ENCODE measurements at places on chromosomes 12 and 14.

- DNase-seq = no peak
Observed at GRCh38 chr14:36069535-36069900, 107.0 kb downstream of the PTCSC3 start.

DNA sequence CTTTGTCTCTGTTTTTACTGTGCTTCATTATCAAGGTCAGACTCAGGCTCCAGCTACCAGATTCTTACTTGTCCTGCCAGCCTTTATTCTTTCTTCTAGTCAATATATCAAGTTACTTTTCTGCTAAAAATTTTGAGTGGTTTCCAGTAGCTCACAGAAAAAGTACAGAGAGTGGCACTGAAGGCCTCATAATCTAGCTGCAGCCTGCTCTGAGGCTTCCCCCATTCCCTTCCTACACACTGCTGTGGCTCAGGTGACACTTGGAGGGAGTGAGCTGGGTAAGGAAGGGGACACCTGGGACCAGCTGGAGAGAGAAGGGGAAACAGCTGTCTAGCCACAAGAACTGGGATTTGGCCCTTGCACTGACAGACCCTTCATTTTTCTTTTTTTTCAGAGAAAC, 25.4 kb downstream of the TTC6 start:
- no peak for DNase-seq

DNA sequence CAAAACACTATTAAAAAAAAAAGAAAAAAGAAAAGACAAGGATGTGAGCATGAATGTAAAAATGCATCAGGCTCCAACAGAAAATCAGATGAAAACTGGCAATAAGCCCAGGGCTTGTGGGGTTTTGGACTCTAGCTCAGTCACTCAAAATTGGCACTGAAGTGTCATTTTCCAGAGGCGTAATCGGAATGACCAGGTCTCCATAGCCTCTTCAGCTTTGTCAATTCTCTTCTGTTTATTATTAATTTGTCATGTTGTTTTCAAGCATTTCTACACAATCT, 137.2 kb upstream of the TRHDE start:
- DNase-seq = no peak

- no peak for DNase-seq
Observed at GRCh38 chr12:8057306-8057705, 8.9 kb downstream of the C3AR1 start.

DNA sequence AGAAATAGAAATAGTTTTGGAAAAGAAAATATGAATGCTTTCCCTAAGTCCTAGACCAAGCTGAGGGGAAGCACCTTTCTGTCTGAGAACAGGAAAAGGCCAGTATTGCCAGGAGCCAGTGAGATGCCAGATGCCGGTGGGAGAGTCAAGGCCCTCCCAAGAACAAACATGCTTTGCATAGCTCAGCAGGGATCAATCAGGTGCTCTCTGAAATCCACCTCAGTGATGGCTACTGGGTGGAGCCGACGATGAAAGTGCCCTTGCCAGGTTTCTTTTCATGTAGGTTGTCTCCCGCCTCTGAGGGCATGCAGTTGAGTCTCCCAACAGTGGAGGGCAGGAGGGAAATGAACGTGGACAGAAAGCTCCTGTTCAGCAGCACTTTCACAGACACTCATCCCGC, 28.3 kb downstream of the DEGS2 start:
- no peak for DNase-seq

DNA sequence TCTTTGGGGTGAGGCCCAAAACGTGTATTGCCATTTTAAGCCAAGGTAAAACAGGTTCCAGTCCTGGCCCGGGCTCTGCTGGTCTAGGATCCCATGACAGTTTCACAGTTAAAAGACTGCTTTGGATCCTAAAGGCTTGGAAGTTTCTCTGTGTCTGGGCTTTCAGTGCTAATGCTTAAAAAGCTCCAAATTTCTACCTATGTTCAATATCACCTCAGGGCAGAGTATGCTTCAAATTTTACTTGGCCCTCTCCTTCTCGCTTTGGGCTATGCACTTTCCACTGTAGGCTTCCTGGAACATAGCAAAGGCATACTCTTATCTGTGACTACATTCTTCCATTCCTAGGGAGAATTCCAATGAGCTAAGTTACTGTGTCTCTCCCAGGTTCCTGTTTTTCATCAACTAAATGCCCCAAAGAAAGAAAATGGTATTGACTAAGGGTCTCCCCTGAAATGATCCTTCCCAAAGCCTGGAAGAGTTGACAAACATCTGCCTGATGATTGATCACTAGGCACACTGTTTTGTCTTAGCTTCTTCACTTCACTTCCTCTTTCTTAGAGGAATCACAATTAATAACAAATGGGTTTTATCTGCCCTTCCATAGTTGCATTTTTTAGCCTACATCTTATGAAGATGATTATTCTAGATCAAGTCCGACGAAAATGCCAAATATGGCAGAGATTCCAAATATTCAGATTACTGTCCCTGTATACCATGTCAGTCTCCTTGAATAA, 79.4 kb downstream of the TMTC2 start:
- no peak for DNase-seq

- no peak for DNase-seq
Observed at GRCh38 chr12:56521209-56521589, 421 bp upstream of the RBMS2 start.

DNA sequence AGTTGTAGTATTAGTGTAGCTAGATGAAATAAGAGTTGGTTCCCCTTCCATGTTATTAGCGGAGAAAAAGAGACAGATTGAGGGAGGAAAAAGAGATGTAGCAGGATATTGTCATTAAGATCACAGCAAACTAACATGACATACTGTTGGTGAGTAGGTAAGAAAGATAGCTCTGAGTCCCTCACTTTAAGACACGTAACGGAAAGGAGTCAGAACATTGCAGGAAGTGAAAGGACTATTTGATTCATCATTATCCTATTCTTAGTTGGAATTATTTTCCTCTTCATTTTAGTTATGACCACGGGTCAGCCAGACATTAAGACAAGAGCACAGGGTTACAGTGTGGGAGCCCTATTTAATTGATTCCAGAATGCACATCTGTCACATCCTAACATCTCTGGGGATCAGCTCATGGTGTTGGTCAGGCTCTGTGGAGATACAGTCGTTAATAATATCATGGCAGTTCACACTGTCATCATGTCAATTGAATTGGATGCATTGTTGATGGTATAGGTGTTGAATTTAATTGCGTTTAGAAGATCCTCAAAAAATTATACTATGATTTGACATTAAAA, 55.0 kb downstream of the TMX1 start:
- DNase-seq = no peak

DNA sequence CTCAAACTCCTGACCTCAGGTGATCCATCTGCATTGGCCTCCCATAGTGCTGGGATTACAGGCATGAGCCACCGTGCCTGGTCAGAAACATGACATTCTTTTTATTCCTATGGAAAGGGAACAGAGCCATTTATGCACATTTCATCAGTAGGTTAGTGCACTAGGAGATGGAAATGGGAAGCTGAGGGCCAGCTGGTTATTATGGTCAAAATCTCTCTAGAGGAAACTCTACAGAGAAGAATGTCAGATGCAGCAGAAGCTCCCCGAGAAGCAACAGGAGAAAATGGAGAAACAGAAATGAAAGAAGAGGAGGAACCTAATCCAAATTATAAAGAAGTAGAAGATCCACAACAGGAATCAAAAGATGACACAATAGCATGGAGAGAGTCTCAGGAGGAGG, 2.7 kb downstream of the CFAP251 start:
- DNase-seq = no peak

GRCh38 chr12:62350554-62350953, 90.3 kb downstream of the USP15 start:
- no peak for DNase-seq

DNA sequence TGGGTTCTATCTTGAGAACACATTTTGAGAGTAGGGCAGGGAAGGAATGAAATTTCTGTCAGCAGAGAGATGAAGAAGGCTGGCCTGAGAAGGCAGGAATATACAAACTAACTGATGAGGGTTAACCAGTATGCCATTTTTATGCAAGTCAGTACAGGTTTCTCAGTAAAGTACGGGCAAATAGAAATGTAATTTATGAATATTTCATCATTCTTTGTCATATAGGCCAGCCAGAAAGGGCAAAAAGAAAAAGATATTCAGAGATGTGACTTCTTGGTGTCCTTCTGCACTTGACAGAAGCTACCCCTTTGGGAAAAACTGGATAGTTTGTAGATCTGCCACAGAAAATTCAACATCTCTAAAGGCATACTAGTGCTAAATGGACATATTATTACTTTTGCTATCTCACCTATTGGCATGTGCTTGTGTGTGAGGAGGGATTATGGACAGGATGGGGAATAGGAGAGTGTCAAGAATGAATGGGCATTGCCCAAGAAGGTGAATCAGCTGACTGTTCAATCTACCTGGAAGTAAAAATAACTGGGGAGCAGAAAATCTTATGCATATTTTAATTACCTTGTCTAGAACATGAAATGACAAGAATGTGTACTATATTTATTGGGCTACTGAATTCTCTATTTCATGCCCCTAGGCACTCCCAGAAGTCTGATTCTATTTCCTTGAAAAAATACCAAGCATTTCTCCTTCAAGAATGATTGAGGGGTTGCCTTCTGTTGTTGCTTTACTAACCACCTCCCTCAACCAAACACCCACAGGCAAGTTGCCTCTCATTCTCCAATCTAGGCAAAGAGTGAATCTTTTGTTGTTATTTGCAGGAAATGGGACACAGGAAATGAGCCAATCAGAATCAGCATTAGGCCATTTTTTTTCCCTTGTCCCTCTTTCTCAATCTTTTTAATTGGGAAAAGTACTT, 175.1 kb upstream of the SLC38A2 start:
- no peak for DNase-seq

Data from activated CD4-positive, alpha-beta T cell treated with anti-CD3 and anti-CD28 coated beads, Interleukin-2, amount 50 U/mL, for 4 hours (primary cell).